ENCODE measurements at places on chromosomes 6 and 20.
A peak's percentile ranks its signal among the peaks of the same experiment; 100 is the strongest.

DNA sequence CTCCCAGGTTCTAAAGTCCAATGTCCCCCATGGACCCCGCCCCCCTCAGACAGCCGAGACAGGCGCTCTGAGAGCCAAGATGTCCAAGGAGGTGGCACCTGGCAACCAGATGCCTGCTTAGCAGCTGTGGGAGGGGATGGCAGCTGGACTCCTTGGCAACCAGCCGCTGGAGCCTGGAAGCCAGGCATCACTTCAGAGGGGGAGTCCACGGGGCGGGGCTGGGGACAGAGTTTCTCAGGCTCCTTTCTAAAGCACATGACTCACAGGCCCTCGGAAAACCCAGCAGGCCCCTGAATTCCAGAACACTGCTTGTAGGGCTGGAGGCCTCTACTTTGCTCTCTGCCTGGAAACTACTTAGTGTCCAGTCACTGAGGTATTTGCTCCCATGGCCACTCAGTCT lies 51.5 kb downstream of the PREX1 start:
- DNase-seq = no peak

DNA sequence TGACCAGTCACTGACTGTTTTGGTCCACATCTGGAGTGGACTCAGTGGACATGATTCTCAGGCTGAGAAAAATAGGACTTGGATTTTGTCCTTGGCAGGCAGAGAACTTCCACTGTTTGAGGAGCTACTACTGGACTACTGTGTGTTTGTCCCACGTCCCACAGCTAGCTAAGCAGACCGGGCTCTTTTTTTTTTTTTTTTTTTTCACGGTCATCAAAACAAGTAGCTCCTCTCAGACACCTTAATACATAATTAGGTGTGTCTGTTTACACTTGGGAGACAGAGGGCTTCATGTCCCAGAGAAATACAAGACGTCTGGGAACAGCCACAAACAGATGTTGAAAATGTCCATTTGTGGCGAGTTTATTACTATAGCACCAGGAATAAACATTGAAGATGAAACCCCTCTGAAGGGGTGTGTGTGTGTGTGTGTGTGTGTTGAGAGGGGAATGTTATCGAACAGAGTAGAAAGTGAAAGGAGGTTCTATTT lies 155.0 kb upstream of the SUPT3H start:
- DNase-seq = no peak

GRCh38 chr20:6122873-6123648 lies at the start of gene FERMT1:
Gene FERMT1 (minus strand): TSS chr20:6123030. CDS start chr20:6119554, 3,476 bp downstream.
- peak; percentile 60 for DNase-seq

- DNase-seq = no peak
Measured at GRCh38 chr20:58911970-58912369, 59.5 kb downstream of the GNAS start.

- no peak for DNase-seq
Measured at GRCh38 chr6:109999740-110000139, 21.6 kb downstream of the GPR6 start.

DNA sequence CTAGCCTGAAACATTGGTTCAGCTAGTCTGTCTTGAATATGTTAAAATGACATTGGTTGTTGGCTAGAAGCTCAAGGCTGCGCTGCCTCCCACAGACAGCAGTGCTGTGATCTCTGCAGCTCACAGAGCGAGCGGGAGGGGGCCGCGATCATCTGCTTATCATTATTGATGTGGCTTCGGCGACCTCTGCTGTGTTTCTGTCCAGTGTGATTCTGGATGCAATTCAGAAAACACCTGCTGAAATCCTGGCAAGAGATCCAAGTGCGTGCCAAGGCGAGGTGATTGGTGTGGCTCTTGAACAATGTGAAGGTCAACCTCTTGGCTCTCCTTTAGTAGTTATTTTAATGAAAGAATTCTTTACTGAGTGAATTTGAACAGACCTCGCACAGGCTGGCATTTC lies 142.3 kb upstream of the SASH1 start:
- DNase-seq = no peak

DNA sequence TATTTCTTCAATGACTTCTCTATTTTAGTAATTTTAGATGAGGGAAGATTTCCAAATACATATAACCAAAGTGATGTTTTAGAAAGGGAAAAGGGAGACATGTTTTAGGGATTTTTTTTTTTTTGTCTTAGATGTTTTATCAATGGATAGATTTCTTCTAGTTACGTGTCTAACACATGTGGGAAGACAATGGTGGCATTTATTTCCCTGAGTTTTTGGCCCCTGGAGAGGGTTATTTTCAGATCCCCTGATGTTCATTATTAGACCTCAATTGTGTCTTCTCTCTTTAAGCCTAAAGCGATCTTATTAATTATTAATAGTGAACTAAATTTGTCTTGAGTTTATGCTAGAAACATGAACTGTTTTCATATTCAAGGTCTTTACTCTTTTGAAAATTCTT lies 30.3 kb downstream of the TRMT11 start:
- no peak for DNase-seq

- no peak for DNase-seq
Measured at GRCh38 chr6:90368601-90369000, 72.0 kb upstream of the BACH2 start.

- DNase-seq = peak; percentile 74
Measured at GRCh38 chr20:17505636-17506517, 25.3 kb downstream of the BFSP1 start.

- no peak for DNase-seq
Measured at GRCh38 chr6:135403584-135403983, 94.0 kb downstream of the AHI1 start.

- no peak for DNase-seq
Measured at GRCh38 chr6:15512126-15512525, 150.7 kb downstream of the DTNBP1 start.

DNA sequence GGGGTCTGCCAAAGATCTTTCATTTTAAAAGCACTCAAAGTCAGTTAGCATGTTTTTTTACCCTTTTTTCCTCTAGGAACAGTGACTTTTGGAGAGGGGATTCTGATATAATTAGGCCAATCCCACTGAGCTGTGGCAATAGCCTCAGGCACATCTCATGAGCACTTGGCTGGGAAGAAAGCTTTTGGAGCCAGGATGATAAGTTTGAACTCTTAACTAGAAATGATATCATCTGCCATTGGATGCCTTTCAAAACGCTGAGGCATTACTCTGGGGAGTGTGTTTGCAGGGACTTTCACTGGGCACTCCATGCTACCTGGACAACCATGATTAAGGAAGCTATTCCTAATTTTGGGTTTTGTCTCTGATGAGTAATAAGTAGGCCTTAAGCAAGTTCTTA lies 3.7 kb downstream of the SCGN start:
- no peak for DNase-seq

GRCh38 chr6:118787724-118788423 lies 106.1 kb upstream of the ASF1A start:
- no peak for DNase-seq

GRCh38 chr20:54468082-54468481 lies 7.3 kb upstream of the DOK5 start:
- no peak for DNase-seq

DNA sequence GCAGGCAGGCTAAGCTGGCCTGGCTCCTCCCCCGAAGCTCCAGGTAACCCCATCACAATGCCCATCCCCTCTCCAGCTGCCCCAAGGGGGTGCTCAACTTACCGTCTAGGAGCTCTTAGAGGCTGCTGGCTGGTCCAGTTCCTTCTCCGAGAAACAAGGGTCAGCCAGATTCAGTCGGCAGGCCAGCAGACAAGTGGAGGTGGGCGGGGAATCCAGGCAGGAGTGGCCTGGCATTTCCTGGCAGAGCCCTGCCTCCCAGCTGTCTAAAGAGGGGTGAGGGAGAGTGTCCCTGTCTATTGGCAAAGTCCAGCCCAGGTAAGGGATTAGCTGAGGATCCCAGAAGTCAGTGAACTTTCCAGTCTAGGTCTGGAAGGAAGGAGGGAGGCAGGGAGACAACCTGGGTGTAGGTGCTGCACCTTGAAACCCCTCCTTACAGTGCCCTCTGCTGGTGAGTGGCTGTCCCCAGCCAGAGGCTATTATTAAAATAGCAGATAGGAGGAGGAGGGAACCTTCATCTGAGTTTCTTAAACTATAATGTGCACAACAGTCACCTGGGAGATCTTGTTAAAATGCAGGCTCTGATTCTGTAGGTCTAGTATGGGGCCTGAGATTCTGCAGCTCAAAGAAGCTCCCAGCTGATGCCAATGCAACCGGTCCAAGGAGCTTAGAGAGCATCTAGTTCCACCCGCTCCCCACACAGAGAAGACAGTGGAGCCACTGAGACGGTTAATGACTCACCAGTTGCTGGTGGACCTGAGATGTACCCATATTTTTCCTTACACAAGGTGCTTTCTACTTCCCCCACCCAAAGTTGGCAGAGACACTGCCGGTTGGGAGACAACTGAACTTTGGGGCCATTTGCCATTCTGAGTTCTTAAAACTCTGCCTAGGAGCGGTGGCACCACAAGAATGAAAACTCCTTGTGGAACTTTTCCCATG lies at the start of gene UNC5CL:
TSS of gene UNC5CL (minus strand) at position 162 of the 939 bp plus-strand sequence. CDS start 4,147 bp downstream, outside the sequence.
- DNase-seq = peak; percentile 57

DNA sequence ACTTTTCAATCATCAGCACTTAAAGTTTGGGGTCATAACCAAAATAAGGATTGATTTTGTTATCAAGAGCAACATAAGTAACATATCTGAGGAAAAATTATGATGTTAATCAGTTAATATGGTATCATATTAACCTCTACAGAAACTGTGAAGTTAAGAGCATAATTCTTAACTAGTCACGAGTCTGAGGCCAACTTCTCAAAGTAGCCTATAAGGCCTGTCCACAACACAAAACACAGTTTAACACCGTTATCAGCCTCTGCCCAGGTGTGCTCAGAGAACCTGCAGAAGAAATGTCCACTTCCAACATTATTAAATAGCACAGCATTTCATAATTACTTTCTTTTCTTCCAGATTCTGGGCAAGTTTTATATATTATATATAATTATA lies 1.1 kb downstream of the STX7 start:
- no peak for DNase-seq

Measured in activated naive CD8-positive, alpha-beta T cell treated with anti-CD3 and anti-CD28 coated beads for 36 hours (primary cell).